ENCODE measurements at places on chromosomes 2 and 18.

GRCh38 chr2:62857139-62857931, 151.8 kb downstream of the EHBP1 start:
- no peak for DNase-seq

DNA sequence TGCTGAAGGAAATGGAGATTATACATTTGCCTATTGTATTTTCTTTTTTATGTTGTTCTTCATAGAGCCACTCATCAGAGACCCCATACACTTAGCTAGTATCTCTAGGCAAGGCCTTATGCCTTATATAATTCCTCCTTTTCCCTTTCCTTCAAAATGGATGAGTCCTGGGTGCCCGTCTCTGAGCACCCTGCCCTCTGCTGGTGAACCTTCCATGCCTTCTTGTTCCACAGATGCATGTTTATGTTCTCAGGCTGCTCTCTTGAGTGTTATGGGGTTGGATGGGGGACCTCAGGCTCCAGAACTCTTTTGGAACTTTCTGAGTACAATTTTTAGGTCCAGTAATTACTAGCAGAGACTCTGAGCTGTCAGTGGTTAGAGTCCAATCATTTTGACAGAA, 368.6 kb upstream of the SPRED2 start:
- DNase-seq, result no peak

DNA sequence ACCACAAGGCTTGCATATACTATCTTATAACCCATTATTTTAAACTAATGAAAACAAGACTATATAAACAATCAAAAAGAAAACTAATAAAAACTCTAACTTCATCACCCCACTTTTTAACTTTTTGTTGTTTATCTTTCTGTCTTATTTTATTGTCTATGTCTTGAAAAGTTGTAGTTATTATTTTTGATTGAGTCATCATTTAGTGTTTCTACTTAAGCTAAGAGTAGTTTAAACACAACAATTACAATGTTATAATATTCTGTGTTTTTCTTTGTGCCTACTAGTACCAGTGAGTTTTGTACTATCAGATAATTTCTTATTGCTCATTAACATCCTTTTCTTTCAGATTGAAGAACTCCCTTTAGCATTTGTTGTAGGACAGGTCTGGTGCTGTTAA, 318.7 kb upstream of the ATP5MC3 start:
- DNase-seq, result no peak

- DNase-seq, result no peak
These were observed at the start of gene CRYGA for GRCh38 chr2:208163489-208163888. CRYGA (minus strand) TSS chr2:208163589; CDS start chr2:208163556, 33 bp downstream.

DNA sequence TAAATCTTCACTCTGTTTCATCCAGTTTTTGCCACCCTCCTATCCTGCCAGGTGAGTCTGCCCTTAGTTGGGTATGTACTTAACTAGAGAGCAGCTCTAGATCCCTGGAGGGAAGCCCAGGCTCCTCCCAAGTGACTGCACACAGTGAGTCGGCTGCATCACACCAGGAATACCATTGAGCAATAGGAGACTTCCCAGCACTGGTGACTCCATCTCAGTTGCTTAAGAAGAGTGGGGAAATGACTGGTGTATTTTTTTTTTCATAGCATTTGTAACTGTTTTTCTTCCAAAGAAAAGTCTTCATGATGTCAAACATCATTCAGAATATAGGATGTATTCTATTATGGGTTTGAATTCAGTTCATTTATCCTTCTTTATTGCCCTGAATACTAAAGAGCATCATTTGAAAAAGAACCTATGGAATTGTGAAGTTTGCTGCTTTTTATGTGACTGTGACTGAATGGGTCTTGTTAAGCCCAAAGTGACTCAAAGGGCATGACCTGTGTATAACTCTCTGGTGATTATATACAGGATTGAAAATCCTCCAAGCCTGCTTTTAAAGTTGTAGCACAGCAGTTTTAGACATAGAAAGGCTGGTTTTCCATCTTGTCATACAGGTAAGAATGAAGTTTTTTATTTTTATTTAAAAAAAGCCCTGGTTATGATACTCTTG, 84.3 kb downstream of the MAP3K20 start:
- DNase-seq, result no peak

GRCh38 chr2:133948610-133949290, 305.1 kb upstream of the MGAT5 start:
- no peak for DNase-seq

DNA sequence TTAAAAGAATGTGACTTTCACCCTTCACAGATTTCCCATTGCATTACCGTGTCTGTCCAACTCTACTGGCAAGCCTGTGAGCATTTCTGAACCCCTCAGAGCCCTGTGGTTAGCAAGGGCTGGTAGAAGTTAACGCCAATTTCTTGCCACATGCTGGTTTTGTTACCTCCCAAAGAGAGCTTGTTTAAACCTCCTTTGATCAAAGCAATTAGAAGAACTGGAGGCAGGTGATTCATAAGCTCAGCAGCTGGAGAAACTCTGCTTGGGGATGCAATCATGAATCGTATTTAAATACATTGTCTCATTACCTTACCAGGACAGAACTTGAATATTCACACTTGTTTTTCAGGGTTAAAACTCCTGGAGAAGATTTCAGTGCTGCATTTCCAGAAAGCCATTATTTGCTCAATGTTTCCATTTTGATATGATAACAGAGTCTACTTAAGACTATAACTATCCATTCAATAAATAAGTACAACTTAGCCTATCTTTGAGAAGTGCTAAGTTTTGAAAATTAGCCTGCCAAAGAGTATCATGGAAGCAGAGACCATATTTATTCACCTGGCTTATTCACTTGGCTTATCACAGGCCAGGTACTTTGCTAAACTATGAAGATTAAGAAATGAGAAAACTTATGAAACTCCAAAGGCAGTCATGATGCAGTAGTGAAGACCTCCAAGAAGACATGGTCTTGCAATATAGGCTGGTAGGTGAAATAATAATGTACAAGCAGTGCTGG, 292.8 kb downstream of the INSIG2 start:
- no peak for DNase-seq

GRCh38 chr2:1736997-1737480, 7.3 kb downstream of the PXDN start:
- DNase-seq, result no peak

Measured in activated CD4-positive, alpha-beta T cell treated with anti-CD3 and anti-CD28 coated beads for 1 hour (primary cell).